ENCODE measurements at places on chromosomes 2 and 18. TPM values are rescaled to one million over a fixed set of nuclear protein-coding genes. Genes with fewer than 3 reads are reported as not detected.

Gene CHST10
- total RNA-seq, result 2.6 TPM

Gene TUBA3E
- not detected for total RNA-seq

Gene PPP1R1C
- not detected for total RNA-seq

Gene FBXO15
- total RNA-seq, result 0.89 TPM

Gene GATA6
- not detected for total RNA-seq

Gene TMEM163
- not detected for total RNA-seq

Gene RTKN
- total RNA-seq, result 0.62 TPM

Gene RTP5
- not detected for total RNA-seq

Gene DSC2
- not detected for total RNA-seq

GRCh38 chr2:167293943-167294775, 405.9 kb downstream of the XIRP2 start:
- DNase-seq, result no peak

- DNase-seq, result no peak
Observed at GRCh38 chr2:220513573-220514288, 886.3 kb downstream of the SLC4A3 start.

DNA sequence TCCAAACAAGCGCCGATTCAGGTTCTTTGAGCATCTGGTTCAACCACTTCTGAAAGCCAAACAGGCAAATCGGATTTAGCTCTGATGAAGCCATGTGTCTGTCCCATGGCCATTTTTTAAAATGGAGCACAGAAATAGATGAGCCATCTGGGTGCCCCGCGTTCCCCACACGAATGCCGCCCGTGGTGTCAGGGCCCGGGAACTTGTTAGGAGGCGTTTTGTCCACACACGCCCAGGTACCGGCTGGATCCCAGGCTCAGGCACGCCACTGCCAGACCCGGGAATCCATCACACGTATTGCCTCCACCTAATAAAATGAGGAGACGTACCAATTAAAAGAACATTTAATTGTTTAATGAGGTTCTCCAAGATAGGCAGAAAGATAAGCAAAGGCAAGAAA, 374.4 kb upstream of the SALL3 start:
- DNase-seq, result no peak

GRCh38 chr2:163719331-163719730, 16.5 kb downstream of the FIGN start:
- DNase-seq, result no peak

DNA sequence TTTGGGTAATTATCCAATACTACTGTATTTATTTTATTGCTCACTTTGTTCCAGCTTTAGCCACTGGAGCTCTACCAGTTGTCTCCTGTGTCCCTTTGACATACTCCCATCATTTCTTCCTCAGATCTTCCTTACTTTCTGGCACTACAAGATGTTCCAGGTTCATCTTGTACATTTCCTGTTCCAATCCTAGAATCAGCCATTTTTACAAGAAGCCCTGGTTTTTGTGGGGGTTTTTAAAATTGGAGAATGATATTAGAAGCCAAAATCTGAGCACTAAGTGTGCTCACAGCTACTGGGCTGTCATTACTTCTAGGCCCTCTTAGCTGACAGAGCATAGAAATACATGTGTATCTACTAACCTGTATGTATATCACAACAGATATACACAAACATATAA, 164.3 kb downstream of the ZFP36L2 start:
- no peak for DNase-seq

GRCh38 chr2:151374436-151374835, 17.0 kb downstream of the TNFAIP6 start:
- DNase-seq, result no peak

DNA sequence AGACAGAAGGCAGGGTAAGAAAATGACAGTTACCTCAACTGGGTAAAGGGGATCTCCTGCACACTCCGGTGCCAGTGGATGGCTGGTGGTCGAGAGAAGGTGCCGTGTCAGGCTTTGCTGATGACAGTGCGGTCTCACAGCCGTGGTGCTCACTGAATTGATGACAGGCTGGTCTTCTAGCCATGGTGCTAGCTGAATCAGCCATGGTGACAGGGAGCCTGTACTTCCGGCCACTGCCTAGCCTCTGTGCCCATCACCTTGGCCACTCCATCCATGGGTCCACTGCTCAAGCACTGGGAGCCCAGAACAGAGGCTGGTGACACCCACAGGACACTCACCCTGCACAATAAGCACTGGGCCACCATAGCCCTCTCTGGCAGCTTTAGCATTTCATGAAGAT, 315.9 kb downstream of the FBXO15 start:
- DNase-seq, result no peak

GRCh38 chr2:85066874-85067351, 66.3 kb upstream of the TCF7L1 start:
- peak; percentile 46 for DNase-seq

DNA sequence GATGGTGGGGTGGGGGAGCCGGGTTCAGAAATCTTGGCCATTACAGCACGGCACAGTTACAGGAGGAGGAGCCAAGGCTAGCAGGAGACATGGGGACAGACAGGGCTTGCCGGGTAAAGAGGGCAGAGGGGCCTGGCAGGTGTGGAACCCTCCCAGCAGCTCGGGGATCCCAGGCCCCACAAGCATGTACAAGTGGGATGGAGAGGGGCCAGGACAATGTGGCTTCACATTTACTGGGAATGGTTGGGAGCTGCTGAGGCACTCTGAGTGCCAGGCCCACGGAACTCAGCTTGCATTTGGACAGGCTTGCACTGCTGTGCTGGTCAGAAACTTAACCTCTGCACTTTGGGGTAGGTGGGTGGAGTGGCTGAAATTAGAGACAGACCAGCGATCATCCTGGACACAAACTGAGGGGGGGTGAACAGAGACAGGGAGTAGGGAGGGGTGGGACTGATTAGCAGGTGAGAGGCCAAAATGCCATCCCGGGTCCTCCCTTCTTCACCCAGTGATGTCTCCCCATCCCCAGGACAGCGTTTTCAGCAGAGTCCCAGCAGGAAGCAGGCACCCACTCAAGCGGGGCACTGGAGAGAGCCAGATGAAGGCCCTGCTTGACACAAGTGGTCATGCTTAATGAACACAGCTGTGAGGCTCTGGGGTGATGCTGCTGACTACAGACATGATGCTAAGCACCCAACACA, 9.6 kb downstream of the PER2 start:
- DNase-seq, result no peak

- no peak for DNase-seq
Observed at GRCh38 chr18:51182824-51183223, 14.7 kb downstream of the MEX3C start.

- DNase-seq, result no peak
Observed at GRCh38 chr2:75565472-75566462, 5.0 kb upstream of the EVA1A start.

Measured in activated CD4-positive, alpha-beta T cell treated with anti-CD3 and anti-CD28 coated beads, Interleukin-2, amount 10 ng/mL, durations not matched to agents 7 days and 5 days (primary cell).